Kidney tubule cell (primary cell): ENCODE measurements at places on chromosomes 2 and 18.

- no peak for DNase-seq
Observed at GRCh38 chr2:240836781-240837467, 16.9 kb upstream of the KIF1A start.

DNA sequence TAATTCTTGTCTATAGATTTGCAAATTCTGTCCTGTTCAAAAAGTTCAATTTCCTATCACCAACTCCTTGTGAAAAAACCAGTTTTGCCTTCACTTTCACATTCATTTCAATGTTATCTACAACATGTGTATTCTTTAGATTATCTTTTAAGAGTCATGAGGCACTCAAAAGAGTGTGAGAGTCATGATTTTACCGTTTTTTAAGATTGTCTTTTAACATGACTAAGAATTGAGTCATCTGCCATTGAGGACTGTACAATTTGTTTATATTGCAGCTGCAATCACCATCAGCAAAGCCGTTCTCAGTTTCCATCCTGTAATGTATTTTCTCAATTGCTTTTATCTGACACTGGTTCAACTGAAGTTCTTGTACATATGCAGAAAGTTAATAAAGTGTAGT, 275.8 kb downstream of the LNPK start:
- no peak for DNase-seq

DNA sequence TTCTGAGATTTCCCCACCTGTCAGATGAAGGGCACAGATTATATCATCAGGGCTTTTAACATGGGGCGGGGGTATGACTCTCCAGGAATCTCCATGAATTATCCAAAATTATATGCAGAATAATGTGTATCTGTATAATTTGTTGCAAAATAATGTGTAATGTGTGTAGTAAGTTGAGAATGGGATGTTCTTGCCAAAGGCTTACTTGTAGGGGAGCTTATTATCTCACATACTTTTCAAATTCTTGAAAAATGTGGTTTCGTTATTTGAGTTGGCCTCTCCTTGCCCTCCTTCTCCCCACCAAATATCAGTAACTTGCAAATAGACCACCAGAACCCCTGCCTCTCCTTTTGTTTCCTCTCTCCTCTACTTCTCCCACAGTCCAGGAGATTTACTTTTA, 35.6 kb downstream of the UBR3 start:
- no peak for DNase-seq

- DNase-seq: no peak
Observed at GRCh38 chr2:131076707-131077106, 16.6 kb downstream of the FAM168B start.

DNA sequence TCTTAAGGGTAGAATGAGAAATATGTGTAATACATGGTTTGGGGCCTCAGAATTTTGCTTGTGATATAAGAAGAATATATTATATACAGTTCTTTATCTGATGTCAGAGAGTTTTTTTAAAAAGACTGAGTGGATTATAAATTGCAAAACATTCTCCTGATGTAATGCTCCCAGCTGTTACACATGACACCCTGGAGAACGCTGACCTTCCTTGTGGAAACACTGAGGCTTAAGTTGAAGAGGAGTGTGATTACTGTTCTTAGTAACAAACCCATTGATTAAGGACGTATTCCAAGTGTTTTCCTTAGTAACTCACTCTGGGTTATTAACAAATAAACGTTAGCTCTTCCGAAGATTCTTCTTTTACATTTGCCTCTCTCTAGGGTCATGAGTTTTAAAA, 1069.3 kb upstream of the CNTNAP5 start:
- no peak for DNase-seq

DNA sequence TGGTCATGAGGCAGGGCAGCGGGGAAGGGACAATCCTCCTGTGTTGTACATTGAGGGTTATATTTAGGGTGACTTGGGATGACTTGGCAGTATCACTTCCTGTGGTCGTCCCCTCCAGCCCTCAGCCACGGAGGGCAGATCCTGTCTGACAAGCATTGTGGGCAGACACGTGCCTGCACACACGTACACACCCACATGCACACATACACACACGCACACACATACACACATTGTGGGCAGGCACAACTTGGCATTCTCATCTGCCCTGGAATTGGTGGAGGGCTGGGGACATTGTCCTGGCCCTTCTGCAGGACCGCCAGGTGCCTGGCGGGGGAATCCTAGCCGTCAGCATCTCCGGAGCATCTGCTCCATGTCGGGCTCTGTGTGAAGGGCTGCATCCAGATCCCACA, 47.6 kb downstream of the ODC1 start:
- no peak for DNase-seq

GRCh38 chr2:58535990-58536389, 294.9 kb upstream of the FANCL start:
- no peak for DNase-seq

GRCh38 chr2:20220806-20221554, 4.0 kb downstream of the SDC1 start:
- no peak for DNase-seq

GRCh38 chr2:65388051-65388531, 44.3 kb downstream of the SPRED2 start:
- no peak for DNase-seq

GRCh38 chr18:2049986-2050385, 521.3 kb downstream of the METTL4 start:
- peak; percentile 86 for DNase-seq

DNA sequence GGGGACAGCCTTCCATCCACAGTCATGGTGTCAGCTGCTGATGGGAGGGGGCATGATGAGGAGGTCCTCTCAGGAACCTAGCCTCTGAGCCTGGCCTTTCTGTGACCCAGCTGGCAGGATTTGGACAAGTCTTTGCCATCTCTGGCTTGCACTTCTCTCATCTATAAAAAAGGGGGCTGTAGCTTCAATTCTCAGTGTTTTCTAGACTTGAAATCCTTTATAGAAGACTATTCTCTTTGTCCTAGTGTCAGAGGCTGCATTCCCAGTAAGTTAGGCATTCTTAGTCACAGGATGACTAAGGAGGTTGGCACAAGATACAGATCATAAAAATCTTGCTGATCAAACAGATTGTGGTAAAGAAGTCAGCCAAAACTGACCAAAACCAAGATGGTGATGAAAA, 958.5 kb downstream of the CNTNAP5 start:
- peak; percentile 91 for DNase-seq

DNA sequence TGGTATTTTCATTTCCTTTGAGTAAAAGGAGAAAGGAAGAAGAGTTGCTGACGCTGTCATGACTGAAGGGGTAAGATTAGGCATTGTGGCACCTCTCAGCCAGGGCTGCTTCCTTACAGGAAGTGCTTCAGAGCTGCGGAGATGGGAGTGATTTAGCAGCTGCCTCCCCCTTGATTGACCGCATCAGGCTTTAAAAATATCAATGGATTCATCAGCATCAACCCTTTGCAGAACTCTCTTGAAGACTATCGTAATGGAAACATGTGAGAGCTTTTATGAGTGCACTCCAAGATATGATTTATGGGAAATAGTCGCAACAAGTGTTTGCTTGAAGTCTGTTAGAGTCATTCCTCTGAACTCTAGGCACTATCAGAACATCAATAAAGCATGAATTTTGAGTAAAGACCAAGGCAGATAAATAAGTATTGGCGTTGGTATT, 141.1 kb downstream of the CSRNP3 start:
- DNase-seq: no peak

DNA sequence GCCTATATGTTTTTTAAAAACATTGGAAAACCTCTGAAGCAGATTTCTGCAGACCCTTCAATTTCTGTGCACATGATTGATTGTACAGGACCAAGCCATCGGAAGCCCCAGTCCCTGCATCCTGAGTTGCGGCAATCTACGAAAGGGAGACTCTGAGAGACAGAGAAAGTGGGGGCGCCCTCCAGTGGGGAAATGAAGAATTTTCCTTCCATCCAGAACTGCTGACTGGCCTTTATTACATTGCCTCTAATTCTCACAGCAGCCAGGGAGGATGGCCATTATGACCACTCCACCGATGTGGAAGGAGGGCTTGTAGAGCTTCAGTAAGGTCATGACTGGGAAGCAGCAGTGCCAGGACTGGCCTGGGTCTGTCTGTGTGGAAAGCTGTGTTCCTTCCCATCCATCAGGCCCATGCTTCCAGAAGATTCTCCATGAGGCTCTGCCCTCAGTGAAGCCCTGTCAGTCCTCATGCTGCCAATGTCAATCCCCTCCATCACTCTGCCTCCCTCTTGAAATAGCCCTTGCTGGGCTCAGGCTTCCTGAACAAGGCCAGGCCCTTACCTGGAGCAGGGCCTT, 20.0 kb upstream of the RESP18 start:
- DNase-seq: peak; percentile 61

DNA sequence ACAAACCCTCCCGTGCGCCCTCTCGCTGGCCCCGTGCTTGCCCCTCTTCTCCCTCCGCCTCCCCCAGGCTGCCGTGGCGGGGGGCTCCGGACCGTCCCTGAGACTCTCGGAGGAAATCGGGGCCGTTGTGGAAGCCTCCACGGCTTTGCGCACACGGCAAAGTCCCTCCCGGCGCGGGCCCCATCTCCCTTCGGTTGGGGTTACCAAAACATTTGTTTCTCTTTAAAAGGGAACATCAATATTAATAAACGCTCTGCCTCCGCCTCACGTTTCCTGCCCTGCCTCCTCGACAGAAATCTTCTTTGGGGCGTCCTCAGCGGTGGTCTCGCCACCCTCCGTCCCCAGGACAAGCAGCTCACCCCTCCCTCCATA, 3.8 kb downstream of the PAX3 start:
- no peak for DNase-seq

DNA sequence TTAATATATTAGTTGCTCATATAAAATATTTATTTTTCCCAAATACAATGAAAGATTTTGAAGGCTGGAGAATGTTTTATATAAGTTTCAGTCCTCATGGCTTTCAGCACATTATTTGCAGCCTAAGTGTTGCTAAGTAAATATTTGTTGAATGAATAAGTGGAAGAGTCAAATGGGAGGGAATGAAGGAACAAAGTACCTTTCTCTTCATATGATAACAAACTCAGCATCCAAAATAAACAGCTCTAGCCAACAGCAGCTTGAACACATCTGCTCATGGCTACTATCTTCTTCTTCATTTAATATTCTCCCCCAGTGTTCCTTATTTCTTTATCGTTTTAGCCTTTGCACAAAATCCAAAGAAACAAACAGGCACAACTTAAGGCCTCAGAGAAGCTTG, 385.2 kb upstream of the PIK3C3 start:
- DNase-seq: no peak

- DNase-seq: peak; percentile 71
Observed at GRCh38 chr2:9057939-9058761, 54.7 kb upstream of the MBOAT2 start.

DNA sequence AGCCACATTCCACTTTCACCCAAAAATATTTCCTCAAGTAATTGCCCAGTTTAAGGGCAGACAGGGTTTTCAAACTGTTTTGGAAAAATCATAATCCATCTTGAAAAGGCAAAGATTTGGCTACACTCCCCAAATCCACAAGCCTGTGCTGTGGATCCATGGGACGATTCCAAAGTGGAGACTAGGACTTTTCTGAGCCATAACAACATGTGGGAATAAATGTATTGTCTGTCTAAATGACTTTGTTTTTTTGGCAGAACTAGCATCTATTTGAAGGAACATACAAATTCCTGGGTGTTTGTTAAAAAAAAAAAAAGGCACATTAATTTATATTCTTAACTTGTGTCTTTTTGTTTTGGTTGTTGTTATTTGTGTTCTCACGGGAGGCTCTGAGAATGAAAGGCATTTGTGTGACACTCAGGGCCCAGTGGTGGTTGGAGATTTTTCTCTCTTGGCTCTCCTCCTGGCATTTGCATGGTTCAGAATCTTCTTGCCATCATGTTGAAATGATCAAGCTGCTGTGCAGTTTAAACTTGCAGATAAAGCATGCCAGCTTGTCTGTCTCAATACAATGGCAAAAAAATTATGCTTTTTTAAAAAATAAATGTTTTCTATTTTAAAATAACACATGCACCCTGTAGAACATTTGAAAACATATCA, 277.4 kb downstream of the EN1 start:
- no peak for DNase-seq

DNA sequence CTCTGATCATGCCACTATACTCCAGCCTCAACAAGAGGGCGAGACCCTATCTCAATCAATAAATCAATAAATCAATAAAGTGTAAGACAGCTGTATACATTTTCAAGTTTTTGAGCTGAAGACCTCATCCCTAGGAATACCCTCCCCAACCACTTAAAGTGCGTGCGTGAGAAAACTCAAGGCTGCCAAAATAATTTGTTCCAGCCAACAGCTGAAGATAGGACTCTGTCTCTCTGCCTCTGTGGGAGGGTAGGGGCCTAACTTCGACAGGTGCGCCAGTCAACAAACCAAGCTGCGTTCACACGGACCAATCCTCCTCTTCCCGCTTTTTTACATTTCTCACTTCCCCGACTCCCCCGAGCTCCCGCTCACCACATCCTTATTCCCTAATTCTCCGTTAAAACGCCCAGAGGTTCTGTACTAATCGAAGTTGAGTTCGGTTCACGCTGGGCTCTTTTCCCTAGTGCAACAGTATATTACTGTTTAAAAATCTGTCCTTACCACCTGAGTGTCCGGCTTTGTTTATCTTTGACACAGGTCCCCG, 618 bp downstream of the POLR2D start:
- peak; percentile 27 for DNase-seq

- no peak for DNase-seq
Observed at GRCh38 chr2:169388161-169388560, 25.8 kb upstream of the LRP2 start.
